ENCODE measurements at places on chromosomes 5 and 9.

- no peak for DNase-seq
Measured at GRCh38 chr5:150224483-150225027, 34.7 kb downstream of the SLC6A7 start.

- DNase-seq, result no peak
Measured at GRCh38 chr5:131672776-131673175, 37.7 kb upstream of the RAPGEF6 start.

DNA sequence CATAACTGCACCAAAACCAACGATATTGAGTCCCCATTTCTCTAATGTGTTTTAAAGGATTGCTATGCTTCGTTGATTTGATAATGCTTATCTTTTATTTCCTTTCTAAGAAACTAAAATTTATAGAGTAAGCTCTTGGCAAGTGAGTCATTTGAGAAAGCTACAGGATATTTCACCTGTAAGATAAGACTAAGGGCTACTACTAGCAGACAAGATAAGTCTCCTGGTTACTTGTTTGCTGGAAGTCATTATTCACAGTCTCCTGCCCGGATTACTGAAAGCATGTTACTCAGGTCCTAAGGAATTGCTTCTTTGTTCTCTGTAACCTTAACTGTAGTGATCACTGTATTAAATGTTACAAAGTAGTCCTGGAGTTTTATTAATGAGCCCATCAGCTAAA is 315.9 kb upstream of the RASA1 start:
- DNase-seq, result no peak

DNA sequence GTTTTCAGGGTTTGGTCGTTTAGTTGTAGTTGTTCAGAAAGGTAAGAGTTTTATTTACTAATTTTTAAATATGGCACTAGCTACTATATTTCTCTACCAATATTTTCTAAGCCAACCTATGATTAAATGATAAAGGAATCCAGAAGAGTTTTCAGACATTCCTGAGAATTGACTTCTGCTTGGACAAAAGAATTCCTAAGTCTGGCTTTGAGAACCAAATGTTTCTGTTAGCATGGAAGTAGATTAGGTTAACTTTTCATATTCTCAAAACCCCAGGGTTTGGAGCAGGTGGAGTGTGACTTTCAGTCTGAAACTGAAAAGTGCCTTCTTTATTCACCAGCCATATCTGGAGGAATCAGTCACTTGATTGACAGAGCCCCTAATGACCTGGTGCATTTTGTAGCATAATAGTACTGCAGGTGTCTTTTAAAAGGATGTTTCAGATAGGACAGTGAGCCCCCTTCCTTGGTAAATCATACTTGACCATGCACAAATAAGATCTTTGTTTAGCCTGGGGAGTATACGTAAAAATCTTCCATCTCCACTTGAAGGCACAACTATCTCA is 457.0 kb upstream of the ZNF462 start:
- DNase-seq, result no peak

DNA sequence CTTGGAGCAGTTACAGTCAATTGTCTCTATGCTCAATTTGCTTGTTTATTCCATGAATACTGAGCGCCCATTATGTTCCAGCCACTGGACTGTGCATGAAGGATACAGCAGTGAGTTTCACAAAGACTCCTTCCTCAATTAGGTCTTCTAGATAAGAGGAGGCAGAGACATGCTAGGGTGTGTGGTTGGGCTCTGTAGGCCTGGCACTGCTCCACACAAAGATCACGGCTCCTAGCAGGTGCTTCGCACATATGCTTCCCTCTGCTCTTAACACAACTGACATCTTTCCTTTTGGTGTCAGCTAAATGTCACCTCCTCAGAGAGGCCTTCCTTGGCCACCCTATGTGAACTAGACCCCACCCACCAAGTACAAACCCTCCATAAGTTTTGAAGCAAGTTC is 10.9 kb downstream of the IL12B start:
- no peak for DNase-seq

- DNase-seq, result no peak
Measured at GRCh38 chr9:102456562-102456961, 538.6 kb upstream of the CYLC2 start.

- no peak for DNase-seq
Measured at GRCh38 chr5:170449232-170449631, 54.6 kb upstream of the KCNIP1 start.

Data from 8988T (cell line).